ENCODE measurements at places on chromosomes 13 and 19.

- peak; percentile 23 for DNase-seq
These were observed 1.1 kb upstream of the HMGB1 start for GRCh38 chr13:30466841-30467252.

DNA sequence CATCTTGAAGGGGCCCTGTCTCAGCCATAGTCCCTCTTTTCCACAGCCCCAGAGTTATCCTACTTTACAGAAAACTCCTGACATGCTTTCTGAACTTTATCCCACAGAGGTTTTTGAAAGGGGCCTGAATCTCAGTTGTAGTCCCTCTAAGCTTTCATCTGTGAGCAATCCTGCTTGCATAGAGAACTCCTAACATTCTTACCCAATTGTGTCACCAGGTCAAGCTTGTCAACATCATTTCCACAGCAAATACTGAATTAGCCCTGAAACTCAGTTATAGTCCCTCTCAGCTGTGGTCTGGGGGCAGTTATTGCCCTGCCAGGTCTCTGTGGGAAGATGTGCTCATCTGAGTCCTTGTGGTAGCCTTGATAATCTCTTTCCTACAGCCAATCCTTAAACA lies 2190.3 kb upstream of the PCDH20 start:
- DNase-seq: no peak

GRCh38 chr13:113103646-113104045 lies 1.9 kb upstream of the F7 start:
- no peak for DNase-seq

DNA sequence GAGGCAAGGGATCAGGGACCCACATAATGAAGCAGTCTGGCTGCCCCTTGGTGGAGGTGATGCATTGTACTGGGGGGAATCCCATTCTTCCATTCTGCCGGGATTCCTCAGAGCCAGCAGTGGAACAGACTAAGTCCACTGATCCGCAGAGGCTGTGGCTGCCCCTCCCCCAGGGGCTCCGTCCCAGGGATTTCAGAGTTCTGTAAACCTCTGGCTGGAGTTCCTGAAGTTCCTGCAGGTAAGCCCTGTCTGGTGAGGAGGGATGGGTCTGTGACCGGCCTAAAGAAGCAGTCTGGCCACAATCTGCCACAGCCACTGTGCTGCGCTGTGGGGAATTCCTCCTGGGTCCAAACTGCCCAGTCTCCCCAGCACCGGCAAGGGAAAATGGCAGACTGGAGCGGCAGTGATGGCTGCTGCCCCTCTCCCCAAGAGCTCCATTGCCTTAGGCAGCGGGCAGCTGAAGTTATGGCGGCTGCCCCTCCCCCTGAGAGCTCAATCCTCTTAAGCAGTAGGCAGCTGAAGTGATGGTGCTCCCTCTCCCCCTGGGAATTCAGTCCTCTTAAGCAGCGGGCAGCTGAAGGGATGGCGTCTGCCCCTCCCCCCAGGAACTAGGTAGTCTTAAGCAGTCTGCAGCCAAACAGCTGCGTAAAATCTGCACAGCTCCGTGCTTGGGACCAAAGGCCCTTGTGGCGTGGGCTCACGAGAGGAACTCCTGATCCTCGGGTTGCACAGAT lies 155.7 kb downstream of the PCDH17 start:
- DNase-seq: no peak

GRCh38 chr19:49151267-49152118 lies 3.7 kb downstream of the HRC start:
- peak; percentile 28 for DNase-seq

DNA sequence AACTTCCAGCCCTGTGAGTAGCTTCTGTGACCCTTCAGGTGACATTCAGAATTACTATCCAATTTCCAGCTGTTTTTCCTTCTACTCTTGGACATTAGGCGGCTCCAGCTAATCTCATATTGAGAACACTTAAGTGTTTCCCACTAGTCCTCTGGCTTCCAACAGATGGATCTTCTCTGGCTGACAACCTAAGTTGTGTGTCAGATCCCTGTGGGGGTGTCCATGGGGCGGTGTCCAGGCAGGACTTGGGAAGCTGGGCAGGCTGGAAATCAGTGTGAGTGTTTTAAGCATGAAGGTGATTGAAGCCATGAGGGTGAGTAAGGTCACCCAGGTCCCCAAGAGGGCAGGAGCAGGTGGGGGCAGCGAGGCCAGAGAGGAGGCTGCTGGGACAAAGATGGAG lies 10.1 kb downstream of the CNOT3 start:
- no peak for DNase-seq

GRCh38 chr13:73338389-73338788 lies 279.6 kb downstream of the KLF5 start:
- no peak for DNase-seq

GRCh38 chr19:48501494-48502349 lies 9.9 kb downstream of the LMTK3 start:
- peak; percentile 59 for DNase-seq

- no peak for DNase-seq
These were observed 14.5 kb upstream of the ZBTB32 start for GRCh38 chr19:35689836-35690235.

DNA sequence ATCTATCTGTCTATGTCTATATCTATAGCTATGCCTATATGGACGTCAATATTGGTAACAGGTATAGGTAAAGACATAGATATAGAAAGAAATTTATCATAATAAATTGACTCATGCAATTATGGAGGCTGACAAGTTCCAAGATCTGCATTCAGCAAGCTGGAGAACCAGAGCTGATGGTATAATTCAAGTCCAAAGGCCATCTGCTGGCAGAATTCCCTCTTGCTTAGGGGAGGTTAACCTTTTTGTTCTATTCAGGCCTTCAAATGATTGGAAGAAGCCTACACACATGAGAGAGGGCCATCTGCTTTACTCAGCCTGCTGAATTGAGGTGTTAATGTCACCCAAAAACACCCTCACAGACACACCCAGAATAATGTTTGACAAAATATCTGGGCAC lies 10.8 kb downstream of the RASL11A start:
- DNase-seq: no peak

DNA sequence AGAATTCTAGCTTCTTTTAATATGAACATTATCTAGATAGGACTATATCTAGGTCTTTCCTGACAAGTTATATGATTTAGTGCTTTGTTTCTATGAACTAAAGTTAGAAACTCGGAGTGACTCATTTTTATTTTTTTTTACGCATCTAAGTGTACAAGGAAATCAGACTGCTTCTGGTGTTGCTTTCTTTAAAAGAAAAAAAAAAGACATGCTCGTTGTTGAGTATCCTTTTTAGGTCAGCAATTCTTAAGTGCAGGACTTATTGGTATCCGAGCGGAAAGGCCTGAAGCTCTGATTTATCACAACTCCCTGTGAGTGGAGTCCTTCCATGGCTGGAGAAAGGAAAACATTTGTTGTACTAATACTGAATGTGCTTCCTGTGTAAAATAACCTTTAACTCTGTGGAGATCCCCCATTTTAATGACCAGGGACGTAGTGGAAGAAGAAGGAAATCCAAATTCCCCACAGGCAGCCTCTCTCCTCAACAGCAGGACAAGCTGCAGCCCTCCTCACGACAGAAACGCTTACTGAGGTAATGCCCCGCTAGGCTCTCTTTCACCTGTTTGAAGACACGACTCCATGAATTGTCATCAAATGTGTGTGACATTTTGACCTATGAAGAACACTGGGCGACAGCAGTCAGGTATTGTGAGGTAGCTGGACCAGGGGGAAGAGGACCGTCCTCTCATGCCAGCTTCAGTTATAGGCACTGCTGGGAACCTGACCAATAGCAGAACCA lies 17.9 kb upstream of the POMP start:
- no peak for DNase-seq

DNA sequence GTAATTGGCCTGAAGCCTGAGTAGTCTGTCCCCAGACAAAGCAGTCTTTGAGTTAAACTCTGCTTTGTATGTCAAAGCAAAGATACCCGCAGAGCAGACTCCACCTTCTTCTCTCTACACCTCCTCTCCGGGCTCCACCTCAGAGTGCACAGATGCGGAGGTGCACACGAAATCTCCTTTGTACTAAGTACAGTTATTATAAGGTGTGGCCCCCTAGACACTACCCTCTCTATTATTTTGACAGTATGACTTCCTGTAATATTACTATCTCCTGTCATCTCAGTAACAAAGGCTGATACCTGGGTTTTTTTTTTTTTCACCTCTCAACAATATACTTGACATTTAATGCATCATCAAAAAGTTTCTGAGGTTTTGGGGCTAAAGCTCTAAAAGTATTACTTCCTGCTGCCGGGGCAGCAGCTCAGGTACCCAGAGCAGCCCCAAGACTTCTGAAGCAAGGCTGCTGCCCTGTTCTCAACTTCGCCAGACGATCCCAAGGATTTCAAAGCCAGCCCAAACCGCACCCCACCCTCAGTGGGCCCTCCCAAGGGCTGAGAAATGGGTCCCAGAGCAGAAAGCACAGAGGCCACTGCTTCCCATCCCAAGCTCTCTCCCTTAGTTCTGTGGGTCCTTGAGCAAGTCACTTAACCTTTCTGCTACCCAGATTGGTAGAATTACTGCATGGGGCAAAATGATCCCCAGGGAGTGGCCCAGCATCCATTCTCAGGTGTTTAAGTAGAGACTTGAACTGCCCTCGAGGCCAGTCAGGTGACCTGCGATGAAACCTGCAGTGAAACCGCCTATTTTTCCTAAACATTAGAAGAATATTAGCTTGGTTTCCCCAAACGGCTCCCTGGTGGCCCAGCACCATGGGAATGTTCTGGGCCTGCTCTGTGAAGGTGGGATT lies 180.6 kb downstream of the FOXO1 start:
- peak; percentile 68 for DNase-seq

- DNase-seq: no peak
These were observed 54.1 kb downstream of the GJA3 start for GRCh38 chr13:20106742-20107141.

DNA sequence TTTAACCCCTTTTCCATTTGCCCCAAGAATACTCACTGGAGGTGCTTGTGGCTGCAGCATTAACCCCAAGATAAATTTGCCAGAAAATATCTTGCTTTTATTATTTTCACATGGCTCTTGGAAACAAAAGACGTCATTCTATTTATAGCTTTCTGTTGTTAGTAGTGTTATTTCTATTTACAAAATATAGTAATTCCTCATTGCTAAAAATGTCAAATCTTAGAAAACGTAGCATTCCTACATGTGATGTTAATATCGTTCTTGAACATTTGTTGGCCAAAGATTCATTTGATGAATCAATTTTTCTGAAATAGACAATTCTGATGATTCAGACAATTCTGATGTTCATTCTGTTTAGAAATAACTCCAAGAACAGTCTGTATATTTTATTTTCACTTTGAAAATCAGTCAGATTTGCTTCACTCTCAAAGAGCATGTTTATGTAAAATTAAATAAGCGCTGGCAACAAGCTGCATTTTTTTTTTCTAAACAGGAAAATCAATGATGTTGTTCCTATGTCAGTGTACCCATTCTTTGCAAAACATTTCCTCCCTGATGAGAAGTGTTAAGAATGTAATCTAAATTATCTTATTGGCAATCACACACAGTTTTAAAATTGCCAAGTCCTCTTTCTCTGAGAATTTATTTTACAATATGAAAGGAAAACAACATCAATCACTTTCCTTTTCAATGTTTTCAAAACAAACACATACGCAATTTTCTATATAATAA lies 334.0 kb downstream of the KCTD12 start:
- DNase-seq: no peak

DNA sequence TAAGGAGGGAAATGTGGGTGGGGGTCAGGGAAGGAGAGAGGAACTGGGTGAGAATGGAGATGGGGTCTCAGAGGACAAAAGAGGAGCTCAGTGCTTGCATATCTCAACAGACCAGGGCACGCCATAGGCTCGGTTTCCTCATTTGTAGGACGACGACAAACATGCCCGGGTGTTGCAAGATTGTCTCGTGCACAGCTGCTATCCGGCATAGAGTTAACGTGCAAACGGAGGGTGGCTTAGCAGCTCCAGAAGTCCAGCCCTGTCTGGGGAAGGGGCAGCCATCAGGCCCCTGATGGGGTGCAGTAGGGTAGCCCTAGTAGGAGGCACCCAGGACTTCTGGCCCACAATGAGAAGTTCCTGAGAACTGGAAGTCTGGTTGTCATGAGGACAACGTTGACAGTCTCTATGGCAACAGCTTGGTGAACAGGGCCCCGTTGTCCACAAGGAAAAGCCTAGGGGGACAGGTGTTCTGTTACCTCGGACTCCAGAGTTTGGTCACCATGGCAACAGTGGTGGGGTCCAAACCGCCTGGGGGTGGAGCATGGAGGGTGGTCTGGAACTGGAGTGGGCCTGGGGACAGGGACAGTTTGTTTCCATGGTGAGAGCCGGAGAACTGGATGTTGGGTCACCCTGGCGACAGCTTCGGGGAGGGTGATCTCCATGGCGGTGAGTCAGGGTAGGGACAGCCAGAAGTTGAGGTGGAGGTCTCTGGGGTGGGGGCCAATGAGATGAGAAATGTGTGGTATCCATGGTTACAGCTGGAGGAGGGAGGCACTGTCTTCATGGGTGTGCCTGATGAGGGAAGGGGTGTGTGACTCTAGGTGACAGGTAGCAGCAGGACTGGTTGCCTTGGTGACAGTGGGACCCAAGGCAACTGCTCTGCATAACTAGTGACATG lies 16.8 kb downstream of the TM6SF2 start:
- no peak for DNase-seq

GRCh38 chr13:44273991-44274770 lies 99.4 kb upstream of the SERP2 start:
- DNase-seq: peak; percentile 67

DNA sequence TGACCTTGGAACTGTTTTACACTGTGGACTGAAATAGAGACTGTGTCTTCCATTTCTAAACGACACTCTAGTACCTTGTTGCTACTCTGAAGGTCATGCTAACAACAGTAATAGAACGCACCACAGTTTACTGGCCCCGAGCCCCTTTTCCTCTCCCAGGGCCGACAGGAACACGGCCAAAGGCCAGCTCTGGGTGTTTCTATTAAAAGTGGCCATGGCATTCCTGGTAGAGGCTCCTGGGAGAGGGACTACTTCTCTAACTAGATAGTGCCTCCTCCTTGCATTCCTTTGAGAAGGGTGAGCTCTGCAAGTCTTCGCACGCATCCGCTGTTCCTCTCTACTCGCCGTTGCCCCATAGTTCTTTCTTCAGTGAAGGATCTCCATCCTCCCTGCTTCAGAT lies 18.7 kb upstream of the SIAH3 start:
- DNase-seq: no peak

DNA sequence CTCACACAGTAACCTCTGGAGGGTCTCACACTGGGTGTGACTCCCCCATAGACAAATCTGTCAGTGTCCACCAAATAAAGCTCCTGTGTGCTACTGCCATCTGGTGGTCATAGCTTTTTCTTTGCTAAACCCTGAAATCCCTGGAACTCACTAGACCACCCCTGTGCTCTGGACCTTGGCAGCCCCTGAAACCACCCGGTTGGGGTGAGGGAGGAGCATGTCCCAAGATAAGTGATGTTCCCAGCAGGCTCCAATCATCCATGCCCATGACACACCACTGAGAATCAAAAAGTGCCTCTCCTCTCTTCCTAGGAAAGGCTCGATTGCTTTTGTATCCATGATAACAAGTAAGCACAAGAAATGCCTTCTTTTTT lies 6.5 kb upstream of the HSD17B14 start:
- DNase-seq: peak; percentile 65

DNA sequence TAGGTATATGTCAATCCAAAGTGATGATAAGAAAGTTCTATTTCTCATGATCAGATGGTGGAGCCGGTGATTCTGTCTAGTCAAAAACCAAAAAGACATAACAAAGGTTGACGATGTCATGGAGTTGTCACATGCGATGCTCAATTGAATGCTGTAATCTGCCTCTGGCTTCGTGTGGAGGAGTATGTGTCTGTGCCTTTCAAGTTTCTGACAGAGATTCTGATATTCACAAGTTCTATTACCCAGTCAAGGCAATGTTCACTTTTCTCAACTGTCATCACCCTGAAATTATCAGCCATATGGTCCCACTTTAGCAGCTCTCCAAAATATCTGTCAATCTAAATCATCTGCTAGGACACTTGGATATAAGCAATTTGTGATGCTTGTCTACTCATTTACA lies 367.6 kb upstream of the PRR20A start:
- no peak for DNase-seq
